Right ventricle myocardium superior (tissue), 1 donor: ENCODE measurements at places on chromosomes 12 and 14. TPM values are rescaled to one million over a fixed set of nuclear protein-coding genes. Genes with fewer than 3 reads are reported as not detected.
A peak's percentile ranks its signal among the peaks of the same experiment; 100 is the strongest.

DNA sequence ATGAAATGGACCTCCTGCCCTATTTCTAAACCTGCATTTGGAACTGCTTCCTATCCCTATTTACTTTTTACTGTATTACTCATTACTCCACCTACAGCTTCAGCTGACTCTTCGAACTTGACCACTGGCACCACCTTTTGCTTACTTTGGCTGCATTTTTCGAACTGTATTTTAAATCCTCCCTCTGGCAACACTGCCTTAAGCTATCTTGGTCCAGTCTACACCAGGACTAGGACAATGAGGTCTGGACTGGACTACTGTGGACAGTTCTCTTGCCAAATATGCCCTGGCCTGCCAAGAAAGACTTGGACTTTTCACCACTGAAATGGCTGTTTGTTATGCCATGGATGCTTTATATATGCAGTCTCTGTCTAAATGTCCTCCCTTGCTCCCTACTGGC lies 328.1 kb downstream of the BTG1 start:
- DNase-seq: no peak

Gene ART4
- total RNA-seq: 2.8 TPM

Gene INSM2
- not detected for total RNA-seq

- no peak for DNase-seq
Observed at GRCh38 chr12:7695237-7695560, 376 bp downstream of the GDF3 start.

DNA sequence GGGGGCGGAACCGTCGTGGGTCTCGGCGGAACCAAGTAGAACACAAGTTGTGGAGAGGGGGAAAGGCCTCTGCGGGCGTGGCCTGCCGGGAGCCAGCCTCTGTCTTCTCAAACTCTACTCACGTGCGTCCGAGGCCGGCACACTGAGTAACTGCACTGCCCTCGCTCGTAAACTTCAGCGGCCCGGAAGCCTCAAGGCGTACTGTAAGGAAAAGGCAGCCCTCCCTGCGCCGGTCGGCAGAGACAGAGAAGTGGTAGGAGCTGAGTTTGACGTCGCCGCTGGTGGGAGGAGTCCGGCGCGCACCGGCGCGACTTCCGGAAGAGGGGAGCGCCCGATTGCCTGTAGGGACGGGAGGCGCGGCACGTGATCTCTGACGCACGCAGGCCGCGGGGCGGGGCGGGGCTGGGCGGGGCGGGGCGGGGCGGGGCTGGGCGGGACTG lies at the start of gene FBXO33:
FBXO33 (minus strand) TSS at position 255 of the 440 bp plus-strand sequence. CDS start 271 bp downstream, outside the sequence.
- DNase-seq: peak; percentile 98

DNA sequence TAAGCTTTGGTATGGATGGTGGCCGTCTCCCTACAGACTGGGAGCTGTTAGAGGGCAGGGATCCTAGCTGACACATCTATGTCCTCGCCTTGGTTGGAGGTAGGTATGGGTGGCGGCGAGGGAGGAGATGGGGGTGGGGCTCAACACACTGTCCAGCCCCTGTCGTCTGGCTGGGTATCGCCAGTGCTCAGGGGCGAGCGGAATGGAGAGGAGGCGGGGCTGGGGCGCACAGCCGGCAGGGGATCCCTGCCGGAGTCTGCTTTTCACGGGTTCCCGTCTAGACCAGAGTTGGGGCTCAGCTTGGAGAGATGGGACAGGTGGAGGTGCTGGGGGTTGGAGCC lies 16.1 kb downstream of the TAMALIN start:
- DNase-seq: no peak

- DNase-seq: no peak
Observed at GRCh38 chr14:34741840-34742239, 27.4 kb upstream of the CFL2 start.
